ENCODE measurements at places on chromosomes 6 and 20.
A peak's percentile ranks its signal among the peaks of the same experiment; 100 is the strongest.

DNA sequence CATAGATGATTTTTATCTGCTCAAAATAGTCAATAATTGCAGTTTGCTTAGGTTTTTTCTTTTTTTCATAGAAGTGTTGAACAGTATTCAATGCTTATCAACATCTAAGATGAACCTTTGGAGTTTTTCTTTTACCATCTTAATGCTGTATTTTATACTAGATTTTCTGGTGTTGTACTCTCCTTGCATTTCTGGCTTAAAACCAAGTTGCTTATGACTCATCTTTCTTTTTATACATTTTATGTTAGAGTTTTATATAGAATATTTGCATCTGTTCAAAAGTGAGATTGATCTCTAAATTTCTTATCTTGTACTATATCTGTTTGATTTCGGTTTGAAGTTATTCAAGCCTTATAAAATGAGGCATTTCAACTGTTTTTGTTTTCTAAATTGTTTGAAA lies 232.5 kb downstream of the RFPL4B start:
- DNase-seq: no peak

DNA sequence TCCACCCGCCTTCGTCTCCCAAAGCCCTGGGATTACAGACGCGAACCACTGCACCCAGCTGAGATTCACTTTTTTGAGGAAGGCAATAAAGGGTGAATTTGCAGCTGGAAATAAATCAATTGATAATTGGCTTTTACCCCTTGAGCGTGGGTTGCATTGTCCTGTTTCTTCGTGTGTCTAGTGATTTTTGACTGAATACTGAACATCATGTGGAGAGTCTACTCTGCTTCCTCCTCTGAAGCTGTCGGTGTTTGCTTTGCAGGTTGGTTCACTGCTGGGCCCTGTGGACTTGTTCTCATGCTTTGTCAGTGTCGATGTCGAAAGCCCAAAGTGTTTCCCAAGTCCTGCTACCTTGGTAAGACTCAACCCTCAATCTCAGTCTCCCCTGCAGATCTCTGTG lies 5.8 kb upstream of the EEF1A2 start:
- no peak for DNase-seq

GRCh38 chr20:23570178-23570760 lies 2.0 kb upstream of the CST9L start:
- DNase-seq: no peak

DNA sequence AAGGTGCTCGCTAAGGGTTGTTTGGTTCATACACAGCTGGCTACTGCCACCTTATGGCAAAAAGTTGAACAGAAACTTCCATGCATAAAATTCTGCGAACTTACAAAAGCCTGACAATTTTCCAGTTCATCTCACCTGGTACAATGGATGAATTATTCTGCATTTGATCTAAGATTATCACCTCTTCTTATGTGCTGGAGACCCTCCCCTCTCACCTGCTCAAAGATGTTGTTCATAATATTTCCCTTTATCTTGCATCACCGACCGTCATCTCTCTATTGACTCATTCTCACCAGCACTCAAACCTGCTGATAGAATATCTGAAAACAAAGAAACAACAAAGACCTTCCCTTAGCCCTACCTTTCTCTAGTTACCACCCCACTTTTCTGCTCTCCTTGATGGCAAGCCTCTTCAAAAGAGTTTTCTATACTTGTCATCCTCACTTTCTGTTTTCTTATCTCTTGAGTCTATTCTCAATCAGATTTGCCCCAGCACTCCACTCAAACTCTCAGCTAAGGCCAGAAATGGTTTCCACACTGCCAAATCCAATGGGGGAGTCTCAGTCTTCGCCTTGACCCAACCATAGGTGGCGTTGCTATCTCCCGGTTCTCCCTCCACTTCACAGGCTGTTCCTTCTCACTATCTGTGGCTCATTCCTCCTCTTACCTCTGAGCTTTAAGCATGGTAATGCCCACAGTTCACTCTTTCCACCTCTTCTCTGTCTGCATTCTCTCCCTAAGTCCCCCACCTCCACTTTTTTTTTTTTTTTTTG lies 25.8 kb downstream of the SNRNP48 start:
- DNase-seq: peak; percentile 11

- DNase-seq: no peak
These were observed 51.0 kb downstream of the SLC9A8 start for GRCh38 chr20:49863666-49864065.

GRCh38 chr6:78589436-78589835 lies 277.9 kb upstream of the IRAK1BP1 start:
- DNase-seq: no peak

DNA sequence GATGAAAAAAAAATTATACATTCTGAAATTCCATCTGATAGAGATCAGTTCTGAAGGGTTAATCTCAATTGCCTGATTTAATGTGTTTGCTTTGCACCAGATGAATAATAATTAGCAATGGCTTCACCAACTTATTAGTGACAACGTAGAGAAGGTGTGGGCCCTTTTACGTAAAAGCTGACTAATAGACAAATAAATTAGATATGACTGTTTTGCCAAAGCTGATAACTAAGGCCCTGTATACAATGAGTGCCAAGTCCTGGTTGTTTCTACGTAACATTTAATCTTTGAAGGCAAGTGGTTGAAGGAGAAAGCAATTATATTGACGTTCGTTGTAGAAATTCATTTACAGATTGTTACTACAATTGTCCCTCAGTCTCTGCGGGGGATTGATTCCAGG lies 10.8 kb downstream of the SGK1 start:
- no peak for DNase-seq

DNA sequence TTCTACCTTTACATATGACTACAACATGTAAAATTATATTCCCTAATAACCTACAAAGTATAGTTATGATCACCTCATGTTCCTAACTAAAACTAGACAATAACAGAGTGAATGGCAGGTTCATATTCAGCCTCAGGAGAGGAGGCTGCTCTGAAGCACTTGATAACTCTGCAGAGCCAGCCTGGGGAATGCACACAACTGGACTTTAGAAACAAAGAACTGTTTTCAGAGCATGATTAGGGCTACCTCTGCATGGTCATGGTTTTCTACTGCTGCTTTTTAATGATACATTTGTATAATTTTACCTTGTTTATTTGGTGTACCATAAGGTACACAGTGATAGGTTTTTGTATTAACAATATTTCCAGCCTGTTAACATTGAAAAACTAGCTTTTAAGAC lies 50.3 kb downstream of the TRPC4AP start:
- DNase-seq: no peak

GRCh38 chr6:14549871-14550270 lies 432.3 kb downstream of the CD83 start:
- no peak for DNase-seq

DNA sequence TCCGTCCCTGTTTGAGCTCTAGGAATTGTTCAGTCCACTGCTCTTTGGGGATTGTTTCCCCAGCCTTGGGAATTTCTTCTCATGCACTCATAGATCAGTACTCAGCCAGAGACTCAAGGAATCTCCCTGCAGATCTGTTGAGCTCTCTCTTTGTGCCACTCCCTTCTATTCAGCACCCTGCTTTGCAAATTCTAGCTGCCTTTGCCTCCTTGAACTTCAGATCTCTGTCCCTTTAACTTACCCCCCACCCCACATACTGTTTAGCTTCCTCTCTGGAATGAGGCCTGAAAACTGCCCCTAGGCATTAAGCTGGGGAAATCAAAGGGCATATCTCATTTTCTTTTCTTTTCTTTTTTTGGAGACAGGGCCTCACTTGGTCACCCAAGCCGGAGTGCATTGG lies 30.5 kb downstream of the QRSL1 start:
- DNase-seq: no peak

GRCh38 chr6:140653972-140654371 lies 1279.5 kb upstream of the CITED2 start:
- no peak for DNase-seq

- DNase-seq: peak; percentile 56
These were observed 93.9 kb downstream of the RNASET2 start for GRCh38 chr6:166862287-166862977.

DNA sequence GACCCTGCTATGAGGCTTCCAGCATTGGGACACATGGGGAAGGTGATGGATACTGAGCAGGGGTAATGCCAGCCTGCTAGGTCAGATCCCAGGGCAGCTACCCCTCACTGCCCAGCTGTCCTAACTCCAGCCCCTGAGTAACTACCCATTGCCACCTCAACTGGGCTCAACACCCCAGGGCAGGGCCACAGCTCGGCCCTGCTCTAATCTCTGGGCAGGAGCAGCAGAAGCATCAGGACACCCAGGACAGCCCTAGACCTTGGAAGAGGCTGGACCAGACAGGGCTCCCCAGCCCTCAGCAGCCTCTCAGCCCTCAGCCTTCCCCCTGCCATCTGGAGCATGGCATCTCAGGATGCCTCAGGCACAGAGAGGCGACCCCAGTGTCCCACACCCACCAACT lies 67.4 kb upstream of the TOP1 start:
- no peak for DNase-seq

DNA sequence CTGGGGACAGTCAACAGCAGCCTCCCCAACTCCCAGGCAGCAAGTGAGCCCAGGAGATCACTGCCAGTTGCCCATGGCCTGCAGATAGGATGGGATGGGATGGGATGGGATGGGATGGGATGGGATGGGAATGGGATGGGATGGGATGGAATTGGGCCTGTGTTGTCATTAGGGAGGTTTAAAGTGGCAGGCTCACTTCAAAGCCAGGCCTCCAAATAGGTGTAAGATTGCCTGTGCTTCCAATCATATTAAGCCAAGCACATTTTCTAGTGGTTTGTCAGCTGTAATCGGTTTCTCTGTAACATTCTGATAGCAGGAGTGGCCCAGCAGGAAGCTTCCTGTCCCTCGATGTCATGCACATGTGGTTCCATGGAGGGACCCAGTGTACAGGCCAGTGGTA lies 82.7 kb upstream of the NXT1 start:
- DNase-seq: no peak

DNA sequence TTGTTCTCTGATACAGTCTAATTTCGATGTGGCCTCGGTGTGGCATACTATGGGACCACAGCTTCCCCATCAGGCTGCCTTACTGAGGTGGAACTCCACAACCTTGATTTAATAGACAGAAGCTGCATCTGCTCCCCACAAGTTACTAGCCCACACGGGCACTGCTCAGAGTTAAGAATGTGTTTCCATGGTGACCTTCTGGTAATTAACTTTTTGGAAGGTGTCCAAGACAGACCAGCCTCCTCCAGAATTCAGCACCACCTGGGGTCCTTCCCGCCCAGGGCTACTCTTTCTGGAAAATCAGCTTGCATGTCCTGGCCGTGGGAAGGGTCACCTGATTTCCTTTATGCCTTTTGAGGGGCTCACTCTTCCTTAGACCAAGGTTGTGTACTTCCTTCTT lies 48.7 kb upstream of the CDH4 start:
- no peak for DNase-seq

GRCh38 chr6:113385020-113385431 lies 472.1 kb upstream of the MARCKS start:
- no peak for DNase-seq

GRCh38 chr6:139030228-139030963 lies 1.9 kb downstream of the ABRACL start:
- DNase-seq: no peak

DNA sequence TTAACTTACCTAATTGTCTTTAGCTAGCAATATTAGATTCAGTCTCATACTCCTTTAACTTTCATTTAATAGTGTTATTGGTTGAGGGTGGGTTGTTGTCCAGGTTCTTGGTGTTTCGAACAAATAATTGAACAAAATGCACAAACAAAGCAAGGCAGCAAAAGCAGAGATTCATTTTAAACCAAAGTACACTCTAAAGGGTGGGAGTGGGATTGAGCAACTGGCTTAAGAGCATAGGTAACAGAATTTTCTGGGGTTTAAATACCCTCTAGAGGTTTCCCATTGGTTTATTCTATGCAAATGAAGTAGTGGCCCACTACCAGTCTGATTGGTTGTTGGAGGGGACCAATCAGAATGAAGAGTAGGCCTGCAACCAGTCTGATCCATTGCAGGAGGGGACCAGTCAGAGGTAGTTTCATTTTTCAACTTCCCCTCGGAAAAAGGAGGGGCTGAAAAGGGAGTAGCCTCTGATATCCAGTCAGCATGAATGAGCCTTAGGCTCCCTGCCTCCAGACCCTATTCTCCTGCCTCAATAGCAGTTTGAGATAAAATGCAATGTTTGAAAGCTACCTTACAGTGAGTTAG lies 26.3 kb upstream of the RAB23 start:
- DNase-seq: no peak

DNA sequence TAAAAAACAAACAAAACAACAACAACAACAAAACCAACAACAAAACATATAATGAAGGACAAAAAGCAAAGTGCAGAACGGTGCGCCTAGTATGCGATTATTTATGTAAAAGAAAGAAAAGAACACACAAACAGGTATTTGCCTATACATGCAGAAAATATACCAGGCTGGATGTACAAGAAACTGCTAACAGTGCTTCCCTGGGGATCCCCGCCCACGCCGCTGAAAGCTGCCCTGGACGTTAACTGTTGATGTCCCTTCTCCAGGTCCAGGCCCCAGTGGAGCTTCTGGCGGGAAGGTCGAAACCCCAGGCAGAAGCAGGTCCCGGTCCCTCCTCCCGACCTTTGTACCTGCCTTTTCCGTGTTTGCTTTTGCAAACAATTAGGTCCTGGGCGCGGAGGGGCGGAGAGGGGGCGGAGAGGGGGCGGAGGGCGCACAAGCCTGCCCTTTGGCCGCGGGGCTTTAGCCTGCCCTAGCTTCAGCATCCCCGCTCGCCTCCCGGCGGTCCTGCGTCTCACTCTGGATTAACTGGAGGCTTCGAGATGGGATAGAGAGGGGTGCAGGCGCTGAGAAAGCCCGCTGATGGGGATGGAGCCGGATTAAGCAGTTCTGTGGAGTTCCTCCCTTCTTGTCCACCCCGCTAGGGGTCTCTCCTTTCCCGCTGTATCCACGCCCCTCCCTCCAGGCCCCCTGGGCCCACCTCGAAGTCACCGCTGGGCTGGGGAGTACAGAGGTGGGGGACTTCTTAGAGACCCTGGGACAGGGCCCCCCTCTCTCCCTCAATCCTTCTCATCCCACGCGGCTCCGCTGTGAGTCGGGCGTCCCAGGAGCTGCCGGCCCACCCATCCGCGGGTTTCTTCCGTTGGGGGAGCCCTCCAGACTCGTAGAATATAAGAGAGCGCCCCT lies 8.2 kb upstream of the AHCY start:
- no peak for DNase-seq

DNA sequence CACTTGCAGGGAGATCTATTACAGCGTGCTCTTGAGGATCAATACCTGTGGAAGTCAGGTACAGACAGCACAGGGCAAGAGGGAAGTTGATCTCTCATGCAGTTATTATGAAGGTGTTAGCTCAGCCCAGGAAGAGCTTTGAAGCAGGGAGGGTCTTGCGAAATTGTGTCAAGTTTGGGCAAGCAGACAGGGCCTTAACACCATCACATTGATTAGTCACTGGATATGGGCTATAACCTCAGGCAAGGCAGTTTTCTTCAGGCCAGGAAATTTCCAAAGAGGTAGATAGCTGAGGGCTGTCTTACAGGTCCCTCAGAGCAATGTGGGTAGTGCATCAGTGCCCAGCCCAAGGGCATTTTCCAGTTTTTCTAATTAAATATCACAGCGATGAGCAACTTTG lies 643.8 kb downstream of the DHX35 start:
- DNase-seq: no peak

Measured in dorsolateral prefrontal cortex (tissue), 122 donors.